Osteocyte (in vitro differentiated cells): ENCODE measurements at places on chromosomes 13 and 19. TPM values are rescaled to one million over a fixed set of nuclear protein-coding genes. Genes with fewer than 3 reads are reported as not detected.

SIGLEC12 gene
- not detected in 2 replicates for total RNA-seq

MRPL57 gene
- total RNA-seq, result 15.1 and 16.1 TPM in 2 replicates

CCDC8 gene
- total RNA-seq, result 34.5 and 35.0 TPM in 2 replicates

AXL gene
- 250 and 265 TPM in 2 replicates for total RNA-seq

ZNF541 gene
- not detected in 2 replicates for total RNA-seq

PSG5 gene
- not detected in 2 replicates for total RNA-seq

FFAR3 gene
- total RNA-seq, result not detected in 2 replicates

MCEMP1 gene
- total RNA-seq, result not detected in 2 replicates

SIGLEC5 gene
- total RNA-seq, result not detected in 2 replicates

OR7G2 gene
- not detected in 2 replicates for total RNA-seq

- H3K4me1 ChIP-seq, result peaks cover 7% of the 10 kb centered on the region
- DNase-seq, result no peak
- peaks cover 8% of the 10 kb centered on the region for H3K36me3 ChIP-seq
- H3K4me3 ChIP-seq, result no peak overlapping the region
Measured at GRCh38 chr19:18529782-18530181, 7.9 kb upstream of the ELL start.

GRCh38 chr13:106475852-106476251, 59.6 kb downstream of the EFNB2 start:
- H3K36me3 ChIP-seq, result no peaks in the 10 kb centered on the region
- H3K27me3 ChIP-seq, result no peaks in the 10 kb centered on the region
- no peak for DNase-seq
- no peak overlapping the region for H3K27ac ChIP-seq
- peaks cover 22% of the 10 kb centered on the region for H3K4me1 ChIP-seq

GRCh38 chr19:46081928-46082727, 41.3 kb upstream of the IGFL4 start:
- peaks cover 63% of the 10 kb centered on the region for H3K27me3 ChIP-seq
- H3K4me1 ChIP-seq, result peaks cover 18% of the 10 kb centered on the region
- no peak overlapping the region for H3K4me3 ChIP-seq
- no peak overlapping the region for H3K27ac ChIP-seq
- no peak for DNase-seq
- no peaks in the 10 kb centered on the region for H3K36me3 ChIP-seq

DNA sequence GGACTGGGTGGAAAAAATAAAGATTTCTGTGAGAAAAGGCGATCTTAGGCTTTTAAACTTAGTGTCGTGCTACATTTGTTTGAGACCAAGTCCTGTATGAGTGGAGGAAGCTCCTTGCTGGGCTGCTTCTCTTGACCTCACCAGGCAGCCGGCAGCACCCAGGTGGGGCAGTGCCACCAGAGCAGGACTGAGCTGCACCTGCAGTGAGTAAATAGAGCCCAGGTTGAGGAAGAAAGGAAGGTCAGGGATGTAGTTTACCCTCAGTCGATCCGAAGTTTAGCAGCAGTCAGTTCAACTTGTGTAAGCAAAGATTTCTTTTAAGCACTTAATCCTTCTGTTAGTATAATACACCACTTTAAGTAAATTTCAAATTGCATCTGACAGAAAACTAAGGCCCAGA, 13.6 kb downstream of the HNRNPM start:
- peaks cover 86% of the 10 kb centered on the region for H3K4me1 ChIP-seq
- H3K36me3 ChIP-seq, result peaks cover 32% of the 10 kb centered on the region
- peak overlapping the region; percentile 37 for H3K4me3 ChIP-seq
- no peak for DNase-seq

DNA sequence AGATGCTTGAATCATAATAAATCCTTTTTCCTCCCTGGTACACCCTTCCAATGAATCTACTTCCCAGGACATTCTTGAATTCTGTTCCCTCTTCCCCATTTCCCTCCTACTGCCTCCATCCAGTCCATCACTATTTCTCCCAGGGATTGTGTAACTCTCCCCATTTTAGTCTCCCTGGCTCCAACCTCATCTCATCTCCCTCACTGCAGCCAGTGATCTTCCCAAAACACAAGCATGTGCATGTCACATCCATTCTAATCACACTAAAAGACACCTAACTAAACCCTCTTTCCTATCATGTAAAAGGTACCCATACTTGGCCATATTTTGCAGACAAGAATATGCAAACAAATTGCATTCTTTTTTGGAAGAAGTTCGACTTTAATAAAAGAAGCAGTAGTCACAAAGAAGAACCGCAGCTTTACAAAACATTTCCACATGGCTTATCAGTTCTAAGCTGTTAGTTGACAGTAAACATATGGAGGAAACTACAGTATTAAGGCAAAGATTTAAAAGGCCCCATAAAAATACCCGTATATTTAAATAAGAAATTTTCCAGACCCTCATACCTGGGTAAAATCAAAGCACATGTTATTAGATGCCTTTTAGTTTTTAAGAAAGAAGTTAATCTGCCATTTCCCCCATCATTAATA, 111.0 kb downstream of the KCTD12 start:
- no peak for DNase-seq
- H3K27ac ChIP-seq, result no peak overlapping the region
- H3K4me3 ChIP-seq, result no peak overlapping the region
- peaks cover 21% of the 10 kb centered on the region for H3K4me1 ChIP-seq

- H3K4me3 ChIP-seq, result peak overlapping the region; percentile 46
- peaks cover 12% of the 10 kb centered on the region for H3K36me3 ChIP-seq
- peak overlapping the region; percentile 96 for H3K27ac ChIP-seq
- H3K4me1 ChIP-seq, result peaks cover 50% of the 10 kb centered on the region
- no peak for DNase-seq
- H3K27me3 ChIP-seq, result no peaks in the 10 kb centered on the region
Measured at GRCh38 chr19:14510311-14511228, 7.6 kb downstream of the DNAJB1 start.

DNA sequence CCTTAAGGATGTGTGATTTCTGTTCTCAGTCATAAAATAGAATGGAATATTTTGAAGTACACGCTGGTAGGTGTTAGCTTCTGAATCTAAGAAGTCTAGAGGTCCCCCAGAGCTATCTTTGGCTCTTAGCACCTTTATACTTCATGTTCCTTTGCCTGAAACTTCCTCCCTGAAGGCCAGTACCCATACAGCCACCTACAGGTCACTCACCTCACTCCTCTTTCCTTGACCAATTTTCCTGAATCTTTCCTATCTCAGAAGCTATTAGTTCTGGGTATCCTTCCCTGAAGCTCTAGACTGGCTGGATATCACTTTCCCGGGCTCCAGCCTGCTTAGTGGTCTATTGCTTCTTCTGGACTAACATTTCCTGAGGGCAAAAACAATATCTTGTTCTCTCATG, 93.4 kb upstream of the EDNRB start:
- no peaks in the 10 kb centered on the region for H3K36me3 ChIP-seq
- H3K27ac ChIP-seq, result no peak overlapping the region
- H3K4me1 ChIP-seq, result no peaks in the 10 kb centered on the region
- no peak for DNase-seq
- H3K27me3 ChIP-seq, result no peaks in the 10 kb centered on the region

DNA sequence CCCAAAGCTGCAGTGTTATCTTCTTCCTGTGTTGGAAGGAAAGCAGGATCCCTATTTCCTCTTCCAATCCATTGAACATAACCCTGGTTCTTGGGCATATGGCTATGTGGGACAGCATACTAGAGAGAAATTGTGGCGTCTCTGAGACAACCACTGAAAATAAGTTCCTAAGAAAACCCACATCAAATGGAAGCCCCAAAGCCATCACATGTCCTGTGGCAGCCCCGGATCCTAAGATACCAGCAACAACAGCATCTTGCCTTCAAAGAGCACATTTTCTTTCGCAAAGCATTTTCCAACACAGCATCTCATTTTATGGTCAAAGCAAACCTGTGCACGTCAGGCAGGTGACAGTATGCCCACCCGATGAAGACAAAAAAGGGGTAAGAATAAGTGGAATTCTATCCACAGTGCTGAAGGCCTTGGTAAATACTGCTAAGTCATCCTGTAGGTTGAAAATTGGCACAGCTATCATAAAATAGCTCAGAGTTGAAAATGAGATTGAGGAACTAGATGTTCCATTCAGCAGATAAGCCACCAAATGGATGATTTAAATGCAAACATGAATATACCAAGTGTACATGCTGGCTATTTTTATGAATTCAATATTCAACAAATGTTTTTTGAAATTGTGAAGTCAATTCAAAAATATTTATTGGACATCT, 232.2 kb downstream of the DLEU7 start:
- no peak for DNase-seq
- peaks cover 28% of the 10 kb centered on the region for H3K27me3 ChIP-seq
- no peaks in the 10 kb centered on the region for H3K4me1 ChIP-seq
- no peak overlapping the region for H3K4me3 ChIP-seq

GRCh38 chr19:14114854-14115253, 2.7 kb downstream of the PRKACA start:
- no peak for DNase-seq
- H3K36me3 ChIP-seq, result no peaks in the 10 kb centered on the region
- H3K27ac ChIP-seq, result no peak overlapping the region
- peaks cover 58% of the 10 kb centered on the region for H3K4me1 ChIP-seq

DNA sequence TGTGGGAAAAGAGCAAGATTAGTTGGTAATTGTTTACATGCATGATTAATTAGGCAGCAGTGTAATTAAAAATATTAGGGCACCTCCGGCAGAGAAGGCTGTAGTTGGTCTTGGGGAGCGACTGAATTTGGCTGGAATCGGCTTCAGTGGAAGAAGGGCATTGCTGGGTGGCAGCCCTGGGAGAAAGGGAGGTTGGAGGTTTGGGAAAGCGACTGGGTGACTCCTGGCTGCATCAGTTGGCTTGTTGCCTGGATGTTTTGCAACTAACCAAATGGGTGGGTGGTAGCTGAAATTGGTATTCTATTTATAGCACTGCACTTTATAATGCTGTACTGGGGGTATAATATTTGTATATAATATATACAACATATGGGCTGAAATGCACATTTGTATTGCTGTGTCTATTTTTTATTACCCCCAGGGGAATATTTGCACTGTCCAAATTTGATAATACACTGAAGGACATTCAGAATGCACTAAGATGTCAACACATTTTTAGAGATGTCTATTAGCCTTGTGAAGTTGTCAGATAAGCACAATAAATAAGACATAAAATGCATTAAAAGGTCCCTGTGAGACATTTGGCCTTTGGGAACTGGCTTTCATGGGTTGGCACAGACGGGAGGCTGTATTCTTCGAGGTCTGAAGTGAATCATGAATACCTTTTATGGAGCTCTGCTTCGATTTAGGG, 1.7 kb downstream of the B3GLCT start:
- H3K36me3 ChIP-seq, result no peaks in the 10 kb centered on the region
- peaks cover 23% of the 10 kb centered on the region for H3K4me1 ChIP-seq
- DNase-seq, result no peak

- no peaks in the 10 kb centered on the region for H3K36me3 ChIP-seq
- no peak overlapping the region for H3K4me3 ChIP-seq
- H3K27ac ChIP-seq, result no peak overlapping the region
Measured at GRCh38 chr13:54953786-54954185, 1925.2 kb downstream of the OLFM4 start.

DNA sequence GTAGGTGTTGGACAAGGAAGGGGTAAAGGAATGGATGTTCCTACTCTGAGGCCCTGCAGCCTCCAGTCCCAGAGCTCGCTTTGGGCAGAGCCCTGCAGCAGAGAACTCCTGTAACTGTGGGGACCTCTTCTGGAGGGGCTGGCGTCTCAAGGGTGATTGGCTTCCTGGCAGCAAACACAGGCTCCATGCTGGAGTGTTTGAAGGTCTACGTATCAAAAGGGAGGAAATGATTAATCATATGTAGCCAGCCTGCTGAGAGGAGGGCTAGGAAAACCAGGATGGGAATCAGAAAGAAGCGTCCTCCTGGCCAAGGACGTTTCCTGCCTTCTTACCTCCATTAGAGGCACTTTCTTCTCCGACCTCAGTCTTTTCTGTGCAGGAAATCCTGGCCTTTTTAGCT, 208.5 kb downstream of the TSHZ3 start:
- H3K27me3 ChIP-seq, result no peaks in the 10 kb centered on the region
- H3K27ac ChIP-seq, result peak overlapping the region; percentile 57
- peaks cover 4% of the 10 kb centered on the region for H3K36me3 ChIP-seq
- no peak overlapping the region for H3K4me3 ChIP-seq

DNA sequence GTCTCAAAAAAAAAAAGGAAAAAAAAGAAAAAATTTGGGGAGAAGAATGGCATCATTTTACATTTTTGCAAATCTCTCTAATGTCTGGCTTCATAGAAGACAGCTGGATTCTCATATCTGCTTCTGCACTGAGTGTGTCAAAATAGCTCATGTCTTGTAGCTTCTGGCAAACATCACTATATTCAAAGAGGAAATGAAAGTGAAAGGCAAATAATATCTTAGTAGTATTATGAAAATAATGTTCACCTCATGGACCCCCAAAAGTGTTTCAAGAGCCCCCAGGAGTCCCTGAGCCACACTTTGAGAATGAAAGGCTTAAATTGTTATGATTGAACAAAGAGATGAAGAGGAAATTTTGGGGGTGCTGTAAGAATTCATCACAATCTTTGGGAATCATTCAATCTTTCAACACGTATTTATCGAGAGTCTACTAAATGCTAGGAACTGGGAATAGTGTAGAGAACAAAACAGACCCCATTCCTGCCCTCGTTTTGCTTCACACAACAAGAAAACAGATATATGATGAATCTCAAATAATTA, 1.2 kb upstream of the SLC6A16 start:
- peaks cover 21% of the 10 kb centered on the region for H3K36me3 ChIP-seq
- H3K27ac ChIP-seq, result no peak overlapping the region
- no peaks in the 10 kb centered on the region for H3K27me3 ChIP-seq

- H3K4me1 ChIP-seq, result peaks cover 40% of the 10 kb centered on the region
- peak overlapping the region; percentile 12 for H3K27ac ChIP-seq
- no peak for DNase-seq
- H3K36me3 ChIP-seq, result peaks cover 6% of the 10 kb centered on the region
- no peak overlapping the region for H3K4me3 ChIP-seq
- H3K27me3 ChIP-seq, result no peaks in the 10 kb centered on the region
Measured at GRCh38 chr13:39509616-39510315, 93.2 kb downstream of the LHFPL6 start.

DNA sequence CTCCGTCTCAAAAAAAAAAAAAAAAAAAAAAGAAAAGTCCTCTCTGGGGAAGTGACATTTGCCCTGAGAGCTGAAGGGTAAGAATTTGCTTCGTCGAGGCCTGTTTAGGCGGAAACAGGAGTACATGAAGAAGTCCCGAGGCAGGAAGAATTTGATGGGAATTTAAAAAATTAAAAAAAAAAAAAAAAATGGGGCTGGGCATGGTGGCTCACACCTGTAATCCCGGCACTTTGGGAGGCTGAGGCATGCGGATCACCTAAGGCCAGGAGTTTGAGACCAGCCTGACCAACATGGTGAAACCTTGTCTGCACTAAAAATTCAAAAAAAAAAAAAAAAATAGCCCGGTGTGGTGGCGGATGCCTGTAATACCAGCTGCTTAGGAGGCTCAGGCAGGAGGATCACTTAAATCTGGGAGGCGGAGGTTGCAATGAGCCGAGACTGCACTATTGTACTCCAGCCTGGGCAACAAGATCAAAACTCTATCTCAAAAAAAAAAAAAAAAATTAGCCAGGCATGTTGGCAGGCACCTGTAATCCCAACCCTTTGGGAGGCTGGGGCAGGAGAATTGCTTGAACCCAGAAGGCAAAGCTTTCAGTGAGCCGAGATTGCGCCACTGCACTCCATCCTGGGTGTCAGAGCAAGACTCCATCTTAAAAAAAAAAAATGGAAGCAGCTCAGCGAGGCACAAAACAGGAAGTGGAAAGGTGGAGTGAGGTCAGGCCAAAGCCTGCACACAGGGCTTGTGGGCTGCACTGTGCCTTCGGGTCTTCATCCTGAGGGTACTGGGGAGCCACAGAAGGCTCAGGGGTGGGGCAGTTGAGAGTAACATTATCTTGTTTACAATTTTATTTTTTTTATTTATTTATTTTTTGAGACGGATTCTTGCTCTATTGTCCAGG, 4.9 kb downstream of the BAX start:
- H3K27ac ChIP-seq, result no peak overlapping the region
- H3K4me1 ChIP-seq, result peaks cover 41% of the 10 kb centered on the region
- no peaks in the 10 kb centered on the region for H3K27me3 ChIP-seq
- DNase-seq, result no peak
- H3K36me3 ChIP-seq, result peaks cover 14% of the 10 kb centered on the region
